ENCODE measurements at places on chromosomes 2 and 18.

GRCh38 chr2:68734688-68735525 is at the start of gene ARHGAP25:
Gene ARHGAP25, plus strand, starts transcription at chr2:68734811. Its CDS starts 389 bp downstream, at chr2:68735200.
- no peak for DNase-seq

DNA sequence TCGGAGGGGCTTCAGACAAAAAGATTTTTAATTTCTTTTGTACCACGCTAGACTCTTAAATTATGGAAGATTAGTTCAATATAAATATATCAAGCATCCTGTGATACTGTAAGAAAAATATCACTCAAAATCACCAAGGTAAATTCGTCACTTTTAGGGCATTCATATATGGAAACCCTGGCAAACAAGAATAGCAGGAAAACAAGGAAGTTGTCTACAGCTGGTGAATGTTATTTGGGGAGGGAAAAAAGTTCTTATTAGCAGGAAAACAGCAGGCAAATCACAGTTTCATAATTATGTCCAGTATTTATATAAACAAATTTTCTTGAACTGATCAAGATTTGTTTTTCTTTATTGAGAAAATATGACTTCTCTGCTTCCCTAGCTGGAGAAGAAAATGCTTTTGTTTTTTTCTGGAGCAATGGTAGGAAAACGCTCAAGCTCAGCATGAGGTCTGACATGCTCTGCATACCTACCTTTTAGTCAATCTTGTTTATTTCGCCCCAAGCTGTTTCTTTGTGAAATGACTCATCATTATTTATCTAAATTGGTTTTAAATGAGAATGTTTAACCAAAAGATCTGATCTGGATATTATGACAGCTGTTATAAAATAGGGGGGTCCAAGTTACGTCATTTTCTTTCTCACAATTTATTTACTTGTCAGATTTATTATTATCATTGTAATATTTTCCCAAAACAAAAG is 14.7 kb downstream of the LINC00305 start:
- DNase-seq = no peak

DNA sequence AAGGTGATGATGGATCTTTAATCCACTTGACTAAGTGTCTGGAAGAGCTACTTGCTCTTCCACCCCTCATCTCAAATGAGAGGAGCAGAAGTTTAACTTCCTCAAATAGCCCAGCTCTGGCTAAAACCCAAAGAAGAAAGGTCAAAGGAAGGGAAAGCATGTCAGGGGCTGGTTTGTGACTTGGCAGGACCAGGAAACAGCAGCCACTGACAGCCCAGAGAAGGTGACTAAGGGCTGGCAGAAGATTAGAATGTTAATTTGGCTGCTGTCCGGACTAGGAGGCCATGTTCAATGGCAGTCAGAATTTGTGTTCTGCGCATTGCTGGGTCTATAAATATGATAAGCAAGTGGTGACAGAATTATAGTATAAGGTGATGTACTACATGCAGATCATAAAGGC is 386.2 kb downstream of the SETBP1 start:
- no peak for DNase-seq

DNA sequence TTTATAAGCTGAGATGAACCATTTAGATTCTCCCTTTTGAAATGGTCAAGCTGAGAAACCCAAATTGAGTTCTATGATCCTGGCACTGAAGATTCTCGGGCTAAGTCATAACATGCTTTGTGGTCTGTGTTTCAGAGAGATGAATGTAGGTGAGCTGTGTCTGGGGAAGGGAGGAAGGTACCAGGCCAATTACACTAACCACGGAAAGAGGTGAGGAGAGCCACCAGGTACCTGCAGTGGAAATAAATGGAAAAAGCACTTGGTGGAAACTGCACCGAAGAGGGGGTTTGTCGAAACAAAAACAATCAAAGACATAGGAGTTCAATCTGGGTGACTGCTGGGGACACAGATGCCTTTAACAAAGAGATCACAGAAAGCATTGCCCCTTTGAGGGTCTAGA is 963 bp upstream of the MRPL44 start:
- DNase-seq = no peak

GRCh38 chr2:18856765-18857164 is 267.4 kb upstream of the NT5C1B start:
- DNase-seq = no peak

DNA sequence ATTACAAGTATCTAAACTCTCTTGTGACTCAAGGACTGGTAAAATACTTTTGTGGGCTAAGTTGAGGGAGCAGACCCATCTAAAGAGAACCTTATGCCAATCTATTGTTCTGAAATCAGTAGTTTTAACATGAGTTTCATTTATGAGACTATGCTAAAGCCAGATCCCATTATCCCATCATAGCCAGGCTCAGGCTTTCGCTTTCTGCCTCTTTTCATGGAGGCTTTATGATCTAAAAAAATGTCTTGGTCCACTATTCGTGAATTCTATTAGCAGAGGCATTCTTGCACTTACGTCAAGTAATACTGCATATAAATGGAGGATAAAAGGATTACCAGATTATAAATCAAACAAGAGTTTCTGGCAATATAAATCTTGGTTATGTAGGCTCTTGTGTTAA is 1636.9 kb upstream of the ACVR2A start:
- DNase-seq = no peak

- DNase-seq = no peak
These were observed 43.1 kb upstream of the TGFA start for GRCh38 chr2:70596739-70597138.

DNA sequence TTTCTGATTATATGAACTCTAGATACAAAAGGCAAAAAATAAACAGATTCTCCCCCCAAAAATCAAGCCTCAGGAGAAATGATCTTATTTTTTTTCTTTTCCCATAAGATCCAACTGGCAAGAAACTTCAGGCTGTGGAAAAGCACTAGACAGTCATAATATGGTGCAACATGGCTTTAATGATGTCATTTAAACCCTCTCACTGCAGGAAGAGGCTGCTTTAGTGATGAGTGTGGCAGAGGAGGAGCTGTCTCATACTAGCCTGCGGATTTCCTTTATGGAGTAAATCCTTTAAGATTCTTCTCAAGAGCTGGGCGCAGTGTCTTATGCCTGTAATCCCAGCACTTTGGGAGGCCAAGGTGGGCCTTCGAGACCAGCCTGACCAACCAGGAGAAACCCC is 83.3 kb upstream of the CD28 start:
- DNase-seq = no peak

- no peak for DNase-seq
These were observed 95.5 kb downstream of the ATP9B start for GRCh38 chr18:79164706-79165105.

DNA sequence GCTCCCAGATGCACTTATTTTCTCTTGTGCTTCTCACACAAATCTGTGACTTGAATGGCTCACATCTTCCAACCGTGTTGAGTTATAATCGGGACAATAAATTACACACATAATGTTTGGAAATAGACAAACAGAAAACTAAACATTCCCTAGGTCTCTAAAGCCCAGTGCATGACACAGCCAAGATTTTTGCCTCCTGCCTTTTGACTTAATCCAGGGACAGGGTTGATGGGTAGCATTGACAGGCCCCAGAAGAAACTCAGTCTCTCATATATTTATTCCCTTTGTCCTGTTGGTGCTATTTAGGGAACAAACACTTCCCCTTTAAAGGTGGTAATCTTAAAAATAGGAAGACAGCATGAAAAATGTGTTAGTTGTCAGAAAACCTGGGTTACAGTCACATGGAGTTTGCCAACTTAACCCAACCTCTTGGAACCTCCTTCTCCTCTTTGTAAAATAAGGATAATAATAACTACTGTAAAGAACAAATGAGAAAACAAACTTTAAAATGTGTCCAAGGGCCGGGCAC is 24.0 kb upstream of the ARPC2 start:
- no peak for DNase-seq

- DNase-seq = no peak
These were observed 68.6 kb upstream of the SMIM21 start for GRCh38 chr18:75496151-75496550.

DNA sequence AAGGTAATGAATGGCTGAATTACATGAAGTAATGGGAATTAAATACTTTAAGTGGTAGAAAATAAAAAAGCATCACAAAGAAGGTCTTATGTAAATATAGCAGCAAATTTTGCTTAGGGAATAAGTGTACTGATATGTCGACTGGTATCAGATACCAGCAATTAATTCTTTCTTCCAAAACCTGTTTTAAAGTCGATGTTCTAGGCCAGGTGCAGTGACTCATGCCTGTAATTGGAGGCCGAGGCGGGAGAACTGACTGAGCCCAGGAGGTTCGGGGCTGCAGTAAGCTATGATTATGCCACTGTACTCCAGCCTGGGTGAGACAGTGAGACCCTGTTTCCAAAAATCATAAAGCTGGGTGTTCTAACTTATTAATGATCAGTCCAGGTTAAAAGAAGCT is 30.3 kb downstream of the SP3 start:
- DNase-seq = no peak

DNA sequence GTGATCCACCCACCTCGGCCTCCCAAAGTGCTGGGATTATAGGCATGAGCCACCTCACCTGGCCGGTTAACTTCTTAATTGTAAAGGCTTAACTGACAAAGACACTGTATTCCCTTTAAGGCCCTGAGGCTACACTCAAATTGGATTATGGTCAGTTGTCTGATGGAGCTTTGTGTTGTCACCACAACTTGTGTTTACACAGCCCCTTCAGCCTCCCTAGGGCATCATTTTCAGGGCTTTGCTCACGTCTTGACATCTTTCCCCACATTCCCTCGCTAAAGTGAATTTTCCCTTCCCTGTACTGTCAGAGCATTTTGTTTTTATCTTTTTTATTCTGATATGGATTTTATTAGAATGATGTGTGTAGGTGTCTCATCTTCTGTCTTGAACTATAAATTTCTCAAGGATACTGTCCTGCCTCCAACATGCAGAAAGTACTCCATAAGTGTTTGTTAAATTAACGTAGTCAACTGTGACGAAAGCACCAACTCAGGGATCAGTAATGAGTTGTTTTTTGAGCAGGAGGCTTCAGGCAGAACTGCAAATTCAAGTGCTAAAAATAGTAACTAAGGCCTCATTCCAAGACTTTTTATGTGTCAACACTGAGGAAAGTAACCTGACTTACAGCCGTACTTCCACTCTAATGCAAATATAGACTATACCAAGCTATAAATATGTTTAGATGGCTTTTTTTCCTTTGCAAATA is 77.1 kb upstream of the NARS1 start:
- no peak for DNase-seq

DNA sequence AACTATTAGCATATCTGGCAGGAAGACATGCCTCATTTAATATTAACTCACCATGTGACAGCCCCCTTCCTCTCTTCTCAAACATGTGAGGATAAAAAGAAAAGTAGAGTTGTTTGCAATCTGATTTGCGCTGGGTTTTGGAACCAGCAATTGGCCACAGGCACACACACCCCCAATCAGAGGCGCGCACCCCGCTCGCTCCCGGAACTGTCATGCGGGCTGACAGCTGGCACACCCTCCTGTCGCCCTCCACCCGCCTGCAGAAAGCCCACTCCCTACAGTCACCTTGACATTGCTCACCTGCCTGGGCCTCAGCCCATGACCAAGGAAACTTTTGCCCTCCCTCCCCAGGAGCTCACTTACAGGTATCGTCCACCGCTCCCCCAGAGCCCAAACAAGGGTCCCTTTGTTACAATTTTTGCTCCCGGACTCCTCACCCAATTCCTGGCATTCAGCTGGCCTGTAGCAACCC is 1.1 kb downstream of the COBLL1 start:
- DNase-seq = peak; percentile 13

- DNase-seq = no peak
These were observed 70.7 kb downstream of the CCDC93 start for GRCh38 chr2:117943013-117943672.

DNA sequence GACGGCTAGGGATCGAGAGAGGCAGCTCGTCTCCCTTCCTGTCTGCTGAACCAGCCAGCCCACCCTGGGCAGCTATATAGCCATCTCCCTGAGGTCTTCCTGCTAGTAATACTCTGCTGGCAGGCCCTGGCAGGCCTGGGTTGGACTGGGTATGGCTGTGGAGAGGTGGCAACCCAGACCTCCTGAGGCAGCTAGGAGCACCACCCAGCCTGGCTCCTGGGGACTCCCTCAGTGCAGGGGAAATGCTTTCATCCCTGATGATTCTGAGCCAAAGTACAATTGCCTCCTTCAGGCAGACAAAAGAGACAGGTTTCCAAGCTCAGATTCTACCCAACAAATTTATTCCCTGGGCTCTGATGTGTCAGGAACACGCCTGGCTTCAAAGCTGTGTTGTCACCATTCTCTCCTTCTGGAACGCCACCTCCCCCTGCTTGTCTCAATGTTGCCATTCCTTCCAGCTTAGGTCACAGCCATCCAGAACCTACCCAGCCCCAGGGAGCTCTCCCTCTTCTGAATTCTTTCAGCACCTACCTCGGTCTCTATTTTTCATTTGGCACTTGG is 4.7 kb upstream of the DNAJB2 start:
- no peak for DNase-seq

DNA sequence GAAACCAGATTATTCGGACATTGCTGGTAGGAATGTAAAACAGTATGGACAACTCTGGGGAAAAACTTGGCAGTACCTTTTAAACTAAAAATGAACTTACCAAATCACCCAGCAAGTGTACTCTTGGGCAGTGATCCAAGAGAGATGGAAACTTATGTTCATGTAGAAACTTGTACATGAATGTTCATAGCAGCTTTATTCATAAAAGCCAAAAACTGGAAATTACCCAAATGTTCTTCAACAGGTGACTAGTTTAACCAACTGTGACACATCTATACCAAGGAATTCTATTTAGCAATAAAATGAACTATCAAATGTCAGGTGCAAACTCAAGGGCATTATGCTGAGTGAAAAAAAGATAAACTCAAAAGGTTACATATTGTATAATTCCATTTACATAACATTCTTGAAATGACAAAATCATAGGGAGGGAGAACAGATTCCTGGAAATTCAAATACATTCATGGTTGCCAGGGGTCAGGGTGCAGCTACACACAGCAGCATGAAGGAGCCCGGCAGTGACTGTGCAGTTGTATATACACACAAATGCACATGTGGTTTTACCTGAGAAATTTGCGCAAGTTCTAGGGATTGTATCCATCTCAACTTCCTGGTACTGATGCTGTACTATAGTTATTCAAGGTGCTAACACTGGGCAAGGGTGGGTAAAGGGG is 3.5 kb upstream of the RNU4ATAC start:
- no peak for DNase-seq

- DNase-seq = no peak
These were observed 15.0 kb upstream of the HTR2B start for GRCh38 chr2:231139796-231140195.

- no peak for DNase-seq
These were observed 183.0 kb downstream of the AFF3 start for GRCh38 chr2:99959261-99960014.

- DNase-seq = peak; percentile 13
These were observed 1.1 kb upstream of the LIPG start for GRCh38 chr18:49560624-49561288.
